GM23248 (cell line): ENCODE measurements at places on chromosomes 13 and 19. TPM values are rescaled to one million over a fixed set of nuclear protein-coding genes. Genes with fewer than 3 reads are reported as not detected.

The MBD3L2 gene
- polyA plus RNA-seq = not detected in 2 replicates

The OR7G2 gene
- polyA plus RNA-seq = not detected in 2 replicates

The OLFM2 gene
- polyA plus RNA-seq = 8.9 and 9.4 TPM in 2 replicates

The COX7A1 gene
- 93.2 and 95.6 TPM in 2 replicates for polyA plus RNA-seq

The CDX2 gene
- not detected in 2 replicates for polyA plus RNA-seq

The CEACAM6 gene
- not detected in 2 replicates for polyA plus RNA-seq
